Caco-2 (cell line): ENCODE measurements at places on chromosomes 16 and 17.

DNA sequence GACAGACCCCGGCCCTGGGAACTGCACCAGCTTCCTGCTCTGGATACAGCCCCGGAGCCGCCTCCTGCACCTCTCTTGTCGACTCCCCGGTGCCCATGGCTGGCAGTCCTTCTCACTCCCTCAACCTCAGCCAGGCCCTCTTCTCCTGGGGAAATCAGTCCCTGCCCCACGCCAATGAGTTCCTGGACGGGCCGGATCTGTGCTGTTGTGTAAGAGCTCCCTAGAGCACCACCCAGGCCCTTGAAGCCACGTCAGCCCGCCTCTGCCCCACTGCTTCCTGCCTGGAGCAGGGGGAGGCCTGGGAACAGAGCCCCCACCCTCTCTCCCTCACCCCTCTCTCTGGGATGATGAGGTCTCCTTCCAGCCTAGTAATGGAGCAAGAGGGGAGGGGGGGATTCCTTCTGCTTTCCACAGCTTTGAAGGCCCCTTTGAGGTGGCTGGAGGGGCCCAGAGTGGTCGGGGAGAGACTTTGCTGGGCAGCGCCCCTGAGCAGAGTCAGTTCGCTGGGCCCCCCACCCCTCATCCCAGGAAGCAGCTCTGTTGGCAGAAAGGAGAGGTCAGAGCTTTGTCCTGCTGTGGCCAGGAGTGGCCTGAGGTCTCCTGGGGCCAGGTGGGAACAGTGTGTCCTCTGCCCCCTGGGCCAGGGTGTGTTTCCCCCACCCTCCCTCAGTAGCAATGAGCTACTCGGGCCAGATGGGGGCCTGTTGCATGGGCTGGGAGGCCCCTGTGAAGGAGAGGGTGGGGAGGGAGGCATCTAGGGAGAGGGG lies 3.8 kb downstream of the PRR29 start:
- DNase-seq: peak; percentile 14

GRCh38 chr17:81097943-81098308 lies 63.0 kb downstream of the BAIAP2 start:
- DNase-seq: no peak

- DNase-seq: no peak
Measured at GRCh38 chr17:1362964-1363363, 37.1 kb downstream of the YWHAE start.

DNA sequence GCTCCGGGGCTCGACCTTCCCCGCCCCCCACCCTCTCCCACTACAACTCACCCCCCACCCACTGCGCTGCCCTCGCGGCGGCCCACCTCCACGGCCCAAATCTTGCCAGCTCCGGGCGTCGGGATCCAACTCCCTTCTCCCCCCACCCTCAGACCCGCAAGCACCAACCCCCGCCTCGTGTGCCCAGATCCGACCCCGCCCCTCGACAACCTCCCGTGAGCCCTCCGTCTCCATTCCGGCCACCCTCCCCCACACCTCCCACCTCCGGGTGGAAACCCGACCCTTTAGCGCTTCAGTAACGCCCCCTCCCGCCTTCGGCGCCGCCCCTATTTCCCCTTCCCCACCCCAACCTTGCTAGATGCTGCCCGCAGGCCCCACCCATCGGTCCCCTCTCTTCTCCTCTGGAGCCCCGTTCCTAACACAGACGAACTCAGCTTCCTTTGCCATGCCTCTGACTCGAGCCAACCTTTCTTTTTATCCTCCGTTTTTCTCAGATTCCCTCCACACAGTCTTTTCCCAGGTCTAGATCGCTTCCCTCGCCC lies 717 bp downstream of the UBE2Z start:
- DNase-seq: peak; percentile 99

- no peak for DNase-seq
Measured at GRCh38 chr17:1056761-1057160, 59.8 kb downstream of the TIMM22 start.

- DNase-seq: no peak
Measured at GRCh38 chr16:12474806-12475410, 328.8 kb downstream of the CPPED1 start.

- peak; percentile 63 for DNase-seq
Measured at GRCh38 chr17:64507413-64507782, 621 bp downstream of the CEP95 start.

DNA sequence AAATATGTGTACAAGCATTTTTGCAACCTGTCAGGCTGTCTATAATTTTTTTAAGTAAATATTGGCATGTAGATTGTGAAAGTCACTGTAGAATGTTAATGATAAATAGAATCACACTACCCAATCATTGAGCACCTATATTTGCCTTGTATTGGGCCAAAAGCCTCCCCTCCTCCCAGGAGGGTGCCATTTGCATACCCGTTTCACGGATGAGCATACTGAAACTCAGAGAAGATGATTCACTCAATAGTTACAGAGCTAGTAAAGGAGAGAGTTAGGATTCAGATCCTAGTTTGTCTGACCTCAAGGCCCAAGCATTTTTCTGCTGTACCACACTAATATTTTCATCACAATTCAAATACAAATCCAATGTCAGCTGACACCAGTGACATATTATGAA lies 299.7 kb upstream of the CDH11 start:
- no peak for DNase-seq

GRCh38 chr17:51954232-51954765 lies 204.2 kb downstream of the CA10 start:
- no peak for DNase-seq

- peak; percentile 86 for DNase-seq
Measured at GRCh38 chr17:80220054-80220735, at the start of the genes SGSH and SLC26A11. Gene SGSH (minus strand): TSS chr17:80220333. CDS start chr17:80220313, 20 bp downstream. Gene SLC26A11 (plus strand): TSS chr17:80220427. CDS start chr17:80221561, 1,134 bp downstream.

- no peak for DNase-seq
Measured at GRCh38 chr17:47882247-47882646, 13.8 kb upstream of the SP2 start.

GRCh38 chr16:66619534-66620428 lies 15.3 kb downstream of the CMTM3 start:
- DNase-seq: no peak

- DNase-seq: no peak
Measured at GRCh38 chr16:67923414-67924116, 8.1 kb downstream of the CTRL start.

DNA sequence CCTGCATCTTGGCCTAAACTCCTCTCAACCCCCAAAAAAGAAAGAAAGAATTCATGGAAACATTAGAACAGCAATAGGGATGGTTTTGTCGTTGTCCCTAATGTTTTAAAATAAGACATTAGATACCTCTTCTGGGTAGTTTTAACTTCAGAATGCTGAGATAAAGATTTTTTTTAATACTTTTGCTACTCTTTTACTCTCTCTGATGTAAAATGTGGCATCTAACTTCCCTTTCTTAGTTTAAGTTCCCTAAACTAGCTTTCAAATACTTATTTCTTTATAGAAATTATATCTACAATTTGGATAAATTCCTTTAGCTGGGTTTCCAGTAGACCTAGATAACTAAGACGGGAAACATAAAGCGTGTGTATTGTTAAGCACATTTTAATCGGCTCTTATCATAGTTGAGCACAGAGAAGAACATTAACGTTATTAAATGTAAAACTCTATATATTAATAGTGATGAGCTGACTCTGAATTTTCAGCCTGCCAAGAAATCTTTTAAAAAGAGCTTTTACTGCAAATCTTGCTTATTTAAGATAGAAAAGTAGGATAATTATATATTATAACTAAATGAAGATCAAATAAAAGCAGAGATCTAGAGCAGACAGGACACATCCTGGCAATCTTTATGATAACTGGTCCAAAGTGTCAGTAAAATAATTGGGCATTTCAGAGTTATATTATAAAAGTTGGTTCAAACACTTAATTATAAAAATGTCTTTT lies 183.2 kb downstream of the CYB561 start:
- no peak for DNase-seq

DNA sequence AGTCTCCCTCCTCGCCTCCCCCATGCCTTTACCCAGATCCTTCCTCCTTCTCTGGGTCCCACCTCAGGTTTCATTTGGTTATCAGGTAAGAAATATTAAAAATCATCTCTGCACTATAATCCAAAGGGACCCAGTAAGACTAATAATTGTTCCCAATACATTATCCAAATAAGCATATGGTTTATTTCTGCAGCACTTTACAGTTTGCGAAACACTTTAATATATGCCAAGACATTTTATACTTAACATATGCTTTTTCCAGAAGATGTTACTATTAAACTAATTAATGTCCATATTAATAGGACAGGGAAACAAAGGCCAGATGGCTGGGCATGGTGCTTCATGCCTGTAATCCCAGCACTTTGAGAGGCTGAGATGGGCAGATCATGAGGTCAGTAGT lies 33.3 kb downstream of the CD300LF start:
- no peak for DNase-seq

DNA sequence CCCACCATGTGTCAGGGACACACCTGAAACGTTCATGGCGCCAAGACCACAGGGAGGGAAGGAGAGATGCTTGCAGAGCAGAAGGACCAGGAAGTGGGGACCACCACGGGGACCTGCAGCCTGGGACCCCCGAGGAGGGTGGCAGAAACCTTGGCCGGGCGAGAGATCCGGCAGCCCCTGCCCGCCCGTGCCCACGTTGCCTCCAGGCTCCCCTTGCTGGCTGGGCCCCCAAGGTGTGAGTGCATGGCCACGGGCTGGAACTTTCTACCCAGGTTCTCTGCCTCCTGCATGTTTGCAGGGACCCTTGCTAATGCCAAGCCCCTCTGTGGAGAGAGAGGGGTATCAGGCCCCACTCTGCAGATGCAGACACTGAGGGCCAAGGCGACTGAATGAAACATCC lies 50.4 kb downstream of the USP22 start:
- DNase-seq: no peak

- DNase-seq: no peak
Measured at GRCh38 chr17:50735287-50735686, 15.9 kb downstream of the LUC7L3 start.

DNA sequence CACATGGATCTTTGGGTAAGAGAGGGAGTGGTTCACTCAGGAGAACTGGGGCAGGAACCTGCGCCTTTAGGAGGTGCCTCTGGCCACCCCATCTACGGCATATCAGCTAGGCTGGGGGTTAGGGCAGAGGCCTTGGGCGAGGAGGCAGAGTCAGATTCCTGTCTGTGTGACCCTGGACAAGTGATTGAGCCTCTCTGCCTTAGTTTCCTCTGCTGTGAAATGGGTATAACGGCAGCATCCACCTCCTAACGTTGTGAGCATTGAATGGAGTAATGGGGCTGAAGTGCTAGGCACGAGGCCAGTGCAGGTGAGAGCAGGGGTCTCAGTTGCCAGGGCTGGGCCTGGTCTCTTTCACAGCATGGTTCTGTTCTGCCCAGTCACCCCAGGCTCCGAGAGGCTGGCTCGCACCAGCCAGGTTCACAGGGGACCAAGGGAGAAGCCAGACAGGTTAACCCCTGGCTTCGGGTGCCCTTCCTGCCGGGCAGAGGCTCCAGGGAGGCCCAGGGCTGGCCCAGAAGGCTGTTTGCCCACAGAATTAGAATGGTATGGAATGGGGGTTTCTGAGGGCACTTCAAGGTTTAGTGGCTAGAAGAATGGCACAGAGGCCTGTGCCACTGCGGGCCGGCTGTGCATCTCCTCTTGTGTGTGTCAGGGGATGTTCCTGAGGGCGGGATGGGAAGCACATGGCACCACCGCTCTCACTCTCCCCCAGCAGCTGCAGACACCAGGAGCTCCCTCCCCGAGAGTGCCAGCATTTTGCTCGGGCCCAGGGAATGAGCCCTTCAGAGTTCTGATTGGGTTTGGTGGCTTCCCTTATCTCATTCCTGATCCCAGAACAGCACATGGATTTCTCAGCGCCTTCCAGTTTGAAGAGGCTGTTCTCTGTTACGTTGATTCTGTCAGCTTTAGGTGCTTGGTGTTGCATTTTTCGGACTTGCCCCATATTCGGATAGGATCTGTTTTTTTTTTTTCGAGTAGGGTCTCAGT lies 23.8 kb downstream of the UNC13D start:
- DNase-seq: no peak

- DNase-seq: no peak
Measured at GRCh38 chr16:58497935-58498334, 2.0 kb upstream of the NDRG4 start.

- DNase-seq: no peak
Measured at GRCh38 chr16:4514606-4515005, 24.0 kb downstream of the CDIP1 start.

DNA sequence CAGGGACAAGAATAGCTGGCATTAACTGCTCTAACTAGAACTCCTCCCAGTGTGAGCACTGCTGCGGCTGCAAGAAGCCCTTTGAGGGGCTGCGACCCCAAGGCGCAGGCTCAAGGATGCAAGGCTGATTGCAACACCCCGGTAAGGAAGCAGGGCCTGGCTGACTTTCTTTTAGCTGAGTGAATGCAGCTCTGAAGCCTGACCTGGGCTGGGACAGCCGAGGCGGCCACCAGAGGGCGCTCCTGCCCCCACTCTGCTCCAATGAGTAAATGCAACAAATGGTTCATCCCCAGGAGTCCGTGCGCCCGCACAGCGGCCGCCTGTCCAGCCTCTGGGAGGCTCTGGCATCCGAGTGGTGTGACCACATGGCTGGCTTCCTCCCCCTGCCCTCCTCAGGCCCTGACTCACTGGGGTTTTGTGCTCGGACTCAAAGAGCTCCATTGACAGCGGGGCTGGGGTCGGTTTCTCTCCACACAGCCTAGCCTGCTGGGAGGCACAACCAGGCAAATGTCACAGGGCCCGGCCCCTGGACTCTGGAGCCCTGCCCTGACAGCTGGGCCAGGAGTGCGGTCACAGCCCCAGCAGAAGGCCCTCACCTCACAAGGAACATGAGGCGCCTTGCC lies at the start of gene SMIM5:
TSS of gene SMIM5 (plus strand) at position 572 of the 623 bp plus-strand sequence. CDS start 6,768 bp downstream, outside the sequence.
- DNase-seq: peak; percentile 91

DNA sequence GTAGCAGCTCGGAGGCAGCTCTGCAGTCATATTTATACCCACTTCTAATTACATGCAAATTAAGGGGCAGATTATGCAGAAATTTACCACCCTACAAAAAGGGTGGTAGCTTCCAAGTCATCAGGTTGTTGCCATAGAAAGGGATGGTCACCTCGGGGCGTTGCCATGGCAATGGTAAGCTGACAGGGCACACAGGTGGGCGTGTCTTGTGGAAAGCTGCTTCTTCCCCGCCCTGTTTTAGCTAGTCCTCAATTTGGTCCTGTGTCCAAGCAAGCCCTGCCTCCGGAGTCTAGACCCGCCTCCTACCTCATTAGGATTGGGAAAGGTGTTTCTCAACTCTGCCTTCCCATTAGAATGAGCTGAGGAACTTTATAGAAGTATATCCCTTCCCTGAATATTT lies 98.7 kb downstream of the HS3ST2 start:
- DNase-seq: no peak
